ENCODE measurements at places on chromosomes 4 and X. TPM values are rescaled to one million over a fixed set of nuclear protein-coding genes. Genes with fewer than 3 reads are reported as not detected.

PRDM5 gene
- total RNA-seq = 20.3 TPM

IRS4 gene
- total RNA-seq = not detected

SLC6A14 gene
- total RNA-seq = not detected

CLCN5 gene
- 2.8 TPM for total RNA-seq

ARR3 gene
- total RNA-seq = not detected

GRID2 gene
- 0.17 TPM for total RNA-seq

PNPLA4 gene
- 41.4 TPM for total RNA-seq

PDCL2 gene
- not detected for total RNA-seq

SLC4A4 gene
- 14.6 TPM for total RNA-seq

FGF2 gene
- total RNA-seq = 9.2 TPM

IQSEC2 gene
- 15.0 TPM for total RNA-seq

SRPK3 gene
- total RNA-seq = 30.9 TPM

CACNA1F gene
- total RNA-seq = 0.20 TPM

PHEX gene
- total RNA-seq = not detected

SLC7A11 gene
- 4.1 TPM for total RNA-seq

HMGB3 gene
- 2.7 TPM for total RNA-seq

OTC gene
- total RNA-seq = 0.36 TPM

SOWAHD gene
- 0.37 TPM for total RNA-seq

CDKN2AIP gene
- 11.4 TPM for total RNA-seq

NPY2R gene
- total RNA-seq = not detected

IL9R gene
- 0.11 TPM for total RNA-seq

LUZP4 gene
- total RNA-seq = not detected

ADGRG4 gene
- not detected for total RNA-seq

F8A2 gene
- not detected for total RNA-seq

PCDH7 gene
- total RNA-seq = 14.5 TPM

BTC gene
- 0.35 TPM for total RNA-seq

SPATA4 gene
- not detected for total RNA-seq

ARHGAP6 gene
- 3.4 TPM for total RNA-seq

MORC4 gene
- 3.7 TPM for total RNA-seq

TBX22 gene
- total RNA-seq = 0.37 TPM

EGFL6 gene
- total RNA-seq = not detected

TMEM164 gene
- 31.5 TPM for total RNA-seq

All from right cardiac atrium (tissue), 5 donors.